CD4-positive, alpha-beta T cell treated with Interleukin-10 for 1 hour (primary cell): ENCODE measurements at places on chromosomes 7 and 10.

DNA sequence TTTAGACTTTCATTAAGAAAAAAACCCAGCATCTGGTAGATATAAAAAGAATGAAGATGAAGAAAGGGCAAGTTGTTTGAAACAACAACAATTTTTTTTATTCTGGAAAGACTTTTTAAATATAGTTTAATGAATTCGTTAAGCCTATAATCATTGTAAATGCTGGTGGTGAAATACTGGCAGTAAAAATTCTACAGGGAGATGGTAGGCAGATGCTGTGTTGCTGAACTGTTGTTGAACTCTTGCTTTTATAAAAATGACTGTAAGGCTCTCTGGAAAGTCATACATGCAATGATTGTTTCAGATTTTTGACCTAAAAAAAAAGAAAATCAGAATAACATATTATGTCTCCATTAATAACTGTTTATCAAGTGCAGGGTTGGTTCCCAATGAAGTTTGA is 39.0 kb downstream of the SCIN start:
- no peak for DNase-seq

- no peak for DNase-seq
Measured at GRCh38 chr7:132133501-132133900, 442.8 kb downstream of the PLXNA4 start.

GRCh38 chr7:13908667-13909397 is 80.6 kb downstream of the ETV1 start:
- peak; percentile 42 for DNase-seq

DNA sequence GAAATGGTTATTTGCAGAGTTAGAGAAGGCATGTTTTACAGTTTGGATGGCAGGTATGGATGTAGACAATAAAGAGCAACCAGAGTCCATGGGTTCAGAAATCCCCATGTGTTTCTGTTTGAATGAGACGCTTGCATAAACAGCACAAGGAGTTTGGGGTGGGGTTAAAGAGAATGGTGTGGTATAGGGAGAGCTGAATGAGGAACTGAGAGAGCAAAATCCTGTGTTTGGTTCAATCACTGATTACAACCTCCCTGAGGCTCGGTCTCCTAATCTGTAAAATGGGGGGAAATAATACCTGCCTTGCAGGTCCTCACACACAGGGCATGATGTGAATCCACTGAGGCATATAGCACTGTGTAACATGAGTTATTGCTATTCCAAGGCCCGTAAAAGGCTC is 23.7 kb downstream of the CAV1 start:
- DNase-seq: no peak

GRCh38 chr7:127761196-127761595 is 109.2 kb downstream of the SND1 start:
- DNase-seq: peak; percentile 8

DNA sequence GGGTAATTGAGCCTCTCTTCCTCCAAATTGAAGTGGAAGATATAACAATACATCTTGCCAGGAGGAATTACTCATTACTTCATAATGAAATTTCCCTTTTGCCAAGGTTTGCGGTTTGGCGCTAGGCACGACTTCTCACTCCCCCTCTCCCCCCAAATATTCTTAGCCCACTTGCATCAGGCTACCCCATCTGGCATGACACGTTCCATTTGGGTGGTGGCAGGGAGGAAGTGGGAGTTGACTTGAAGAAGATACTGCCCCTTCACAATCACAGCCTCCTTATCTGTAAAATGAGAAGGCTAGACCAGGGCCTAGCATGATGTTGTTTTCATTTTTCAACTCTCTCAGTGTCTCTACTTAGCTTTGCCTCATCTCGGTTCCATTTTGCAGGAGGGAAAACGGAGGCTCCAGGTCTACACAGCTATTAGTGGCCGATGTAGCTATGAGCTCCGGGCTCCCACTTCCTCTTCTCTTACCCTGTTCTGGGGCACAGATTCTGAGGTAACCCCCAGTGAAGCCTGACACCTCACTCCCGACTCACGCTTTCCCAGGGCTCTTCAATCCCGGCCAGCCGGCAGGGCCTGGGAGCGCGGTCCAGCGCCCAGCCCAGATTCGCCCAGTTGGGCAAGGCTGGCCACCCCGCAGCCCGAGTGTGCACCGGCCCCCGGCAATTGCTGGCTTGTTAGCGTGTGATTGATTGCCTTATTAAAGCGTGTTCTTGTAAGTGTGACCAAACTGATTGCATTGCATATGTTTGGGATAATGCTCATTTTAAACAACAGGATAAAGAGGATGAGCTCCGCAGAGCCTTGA is 6.5 kb downstream of the EVX1 start:
- DNase-seq: no peak

DNA sequence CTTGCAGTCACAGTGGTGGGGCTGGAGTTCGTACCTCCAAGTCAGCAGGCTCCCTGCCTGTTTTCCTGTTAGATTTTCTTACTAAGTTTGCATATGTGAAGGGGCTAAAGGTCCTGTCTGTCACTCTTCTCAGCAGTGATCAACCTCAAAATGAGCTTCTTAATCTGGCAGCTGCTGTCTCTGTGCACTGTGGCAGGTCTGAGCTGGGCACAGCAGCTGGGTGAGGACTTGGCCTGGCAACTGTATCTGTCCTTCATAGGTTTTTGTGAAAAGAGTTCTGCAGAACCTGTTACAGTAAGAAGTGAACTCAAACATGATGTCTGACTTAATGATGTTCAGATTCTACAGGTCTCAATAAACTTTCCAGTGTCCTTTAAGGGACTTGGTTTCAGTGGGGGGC is 31.3 kb upstream of the GJD4 start:
- no peak for DNase-seq

GRCh38 chr10:44993922-44994751 is 6.6 kb upstream of the ZNF22 start:
- no peak for DNase-seq

- DNase-seq: no peak
Measured at GRCh38 chr7:155189590-155189989, 108.1 kb upstream of the INSIG1 start.

GRCh38 chr7:157544980-157545680 is 208.3 kb downstream of the DNAJB6 start:
- no peak for DNase-seq

DNA sequence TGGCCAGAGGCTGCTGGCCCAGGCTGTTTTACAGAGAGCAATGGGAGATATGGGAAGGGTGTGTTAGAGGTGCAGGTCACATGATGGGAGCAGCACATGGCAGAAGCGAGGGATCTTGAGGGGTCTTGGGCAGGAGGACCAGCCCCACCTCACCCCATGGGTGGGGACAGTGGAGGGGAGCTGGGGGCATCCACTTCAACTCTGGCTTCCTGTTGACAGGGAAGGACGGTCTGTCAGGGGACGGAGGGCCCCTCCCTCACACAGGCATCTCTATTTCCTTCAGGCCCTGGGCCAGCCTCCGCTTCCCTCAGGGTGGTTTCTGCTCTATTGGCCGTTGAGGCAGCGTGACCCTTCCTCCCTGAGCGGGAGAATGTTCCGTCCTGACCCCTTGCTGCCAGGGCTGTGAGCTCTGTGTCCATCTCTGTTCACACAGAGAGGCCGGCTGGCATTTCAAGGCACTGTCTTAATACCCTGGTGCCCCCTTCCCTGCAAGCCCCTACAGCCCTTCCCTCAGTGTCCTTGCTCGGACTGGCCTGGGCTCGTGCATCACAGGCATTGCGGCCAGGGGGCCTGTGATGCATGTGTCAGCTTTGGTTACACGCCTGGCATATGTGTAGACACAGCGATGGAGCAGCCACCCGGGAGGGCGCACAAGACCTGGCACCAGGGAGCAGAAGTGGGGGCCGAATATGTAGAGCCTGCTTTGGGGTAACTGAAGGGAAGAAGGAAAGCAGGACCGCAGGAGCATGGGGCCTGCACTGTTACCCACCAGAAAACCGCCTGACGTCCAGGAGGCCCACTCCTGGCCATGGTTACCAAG is 31.8 kb downstream of the RAMP3 start:
- DNase-seq: no peak

DNA sequence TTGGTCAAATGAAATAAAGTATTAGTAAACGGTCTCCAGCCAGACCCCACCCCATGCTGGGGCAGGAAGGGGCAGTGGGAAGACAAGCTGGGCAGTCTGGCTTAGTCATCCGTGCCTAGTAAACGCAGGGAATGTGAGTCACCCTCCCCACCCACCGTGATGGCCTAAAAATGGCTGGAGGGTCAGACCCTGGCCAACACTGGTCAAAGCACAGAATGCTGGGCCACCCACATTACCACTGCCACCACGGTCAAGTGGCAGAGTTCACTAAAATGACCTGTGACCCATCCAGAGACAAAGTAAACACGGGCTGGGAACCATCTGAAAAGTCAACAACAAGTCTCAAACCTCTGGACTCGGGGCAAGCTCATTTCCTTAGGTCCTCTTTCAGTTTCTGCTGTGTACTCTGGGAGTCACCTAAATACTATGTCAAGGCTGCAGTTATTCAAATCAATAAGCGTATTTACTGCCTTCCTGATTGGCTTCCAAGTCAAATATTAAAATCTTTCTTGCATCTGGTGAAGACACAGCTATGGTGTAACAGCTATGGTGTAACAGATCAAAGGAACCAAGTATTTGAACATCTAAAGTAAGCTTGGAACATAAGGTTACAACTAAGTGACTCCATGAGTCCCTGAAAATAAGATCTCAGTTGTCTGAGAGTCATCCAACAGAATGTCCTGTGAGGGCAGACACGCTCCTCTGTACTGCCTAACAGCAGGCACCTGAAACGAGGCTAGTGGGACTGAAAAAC is 3.0 kb downstream of the ZFAND2A start:
- no peak for DNase-seq

GRCh38 chr10:49011756-49012155 is 72.1 kb upstream of the LRRC18 start:
- no peak for DNase-seq

DNA sequence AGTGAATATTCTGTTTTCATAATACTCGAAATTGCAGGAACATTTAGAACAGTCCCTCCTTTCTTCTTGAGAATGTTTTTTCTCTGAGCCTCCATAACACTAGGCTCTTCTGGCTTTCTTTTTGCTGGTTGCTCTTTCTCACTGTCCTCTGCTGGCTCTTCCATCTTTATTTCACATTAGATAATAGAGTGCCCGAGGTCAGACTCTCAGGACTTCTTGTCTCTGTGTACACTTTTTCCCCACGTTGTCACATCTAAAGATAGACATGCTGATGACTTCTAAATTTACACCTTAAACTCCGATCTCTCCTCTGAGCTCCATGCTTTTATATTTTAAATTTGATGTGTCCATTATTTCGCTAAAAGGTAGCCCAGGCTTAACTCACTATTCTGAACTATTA is 15.4 kb upstream of the LRRN3 start:
- no peak for DNase-seq

GRCh38 chr7:90225181-90225580 is 13.6 kb downstream of the STEAP2 start:
- DNase-seq: no peak

GRCh38 chr7:102988631-102989560 is 76.1 kb downstream of the LRRC17 start:
- no peak for DNase-seq

DNA sequence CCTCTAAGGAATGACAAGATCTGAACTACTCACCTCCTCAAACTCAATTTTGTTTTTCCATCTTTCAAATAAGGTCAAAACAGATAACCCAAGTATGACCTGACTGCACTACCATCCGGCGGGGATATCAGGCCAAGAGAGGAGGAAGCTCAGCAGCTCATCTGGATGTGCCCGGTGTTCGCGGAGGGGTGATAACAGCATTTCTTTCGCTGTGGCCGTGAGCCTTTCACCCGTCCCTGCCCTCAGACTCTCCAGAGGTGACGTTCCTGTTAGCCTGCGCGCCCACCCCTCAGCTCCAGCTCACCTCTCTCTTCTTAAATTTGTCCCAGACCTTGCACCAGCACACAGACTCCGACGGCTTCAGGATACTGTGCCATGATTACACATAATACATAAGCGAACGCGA is 526 bp downstream of the ZNF248 start:
- DNase-seq: peak; percentile 35

GRCh38 chr10:108048898-108049297 is 884.4 kb upstream of the SORCS1 start:
- no peak for DNase-seq

- no peak for DNase-seq
Measured at GRCh38 chr7:93861325-93861949, 29.1 kb downstream of the TFPI2 start.

DNA sequence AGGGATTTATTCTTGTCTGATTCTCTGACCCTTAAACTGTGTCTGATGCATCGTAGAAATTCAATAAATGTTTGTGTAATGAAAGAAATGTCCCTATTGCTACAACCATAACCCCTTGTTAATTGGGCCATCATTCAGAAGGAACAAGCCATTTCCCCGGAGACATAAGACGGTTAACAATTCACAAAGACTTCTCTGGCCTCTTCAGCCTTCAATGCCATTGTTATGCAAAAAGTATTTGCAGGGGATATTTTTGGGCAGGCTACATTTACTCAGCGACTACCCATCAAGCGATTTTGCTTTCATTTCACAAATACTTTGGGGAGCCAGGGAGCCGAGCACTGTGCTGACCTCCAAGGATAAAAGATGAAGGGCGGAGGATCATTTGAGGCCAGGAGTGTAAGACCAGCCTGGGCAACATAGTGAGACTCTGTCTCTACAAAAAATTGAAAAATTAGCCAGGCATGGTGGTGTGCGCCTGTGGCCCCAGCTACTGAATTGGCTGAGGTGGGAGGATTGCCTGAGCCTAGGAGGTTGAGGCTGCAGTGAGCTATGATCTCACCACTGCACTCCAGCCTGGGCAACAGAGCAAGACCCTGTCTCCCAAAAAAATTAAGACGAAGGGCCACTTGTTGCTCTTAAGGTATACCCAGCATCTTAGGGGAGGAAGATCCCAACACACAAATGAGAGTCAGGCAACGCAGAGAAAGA is 20.0 kb upstream of the SDK1 start:
- DNase-seq: no peak

GRCh38 chr7:156124356-156124755 is 312.1 kb upstream of the SHH start:
- no peak for DNase-seq

DNA sequence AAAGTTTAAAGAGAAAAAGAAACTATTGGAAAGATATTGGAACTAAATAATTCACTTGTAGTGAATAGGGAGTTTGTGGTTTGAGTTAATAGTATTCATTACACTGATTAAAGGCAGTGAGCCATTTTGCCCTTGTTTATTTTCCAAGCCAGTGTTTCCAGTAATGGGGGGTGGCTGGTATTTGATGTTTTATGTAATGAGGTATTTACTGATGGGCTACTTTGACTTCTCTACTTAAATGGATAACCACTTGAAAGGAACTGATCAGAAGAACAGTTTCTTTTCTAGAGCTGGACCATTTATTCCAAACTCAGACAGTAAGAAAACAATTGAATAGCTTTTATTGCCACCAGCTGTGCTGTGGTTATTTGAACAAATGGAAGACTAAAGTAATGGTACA is 227.0 kb upstream of the HDAC9 start:
- DNase-seq: no peak

GRCh38 chr7:129008645-129009414 is 46.1 kb downstream of the TNPO3 start:
- DNase-seq: no peak

DNA sequence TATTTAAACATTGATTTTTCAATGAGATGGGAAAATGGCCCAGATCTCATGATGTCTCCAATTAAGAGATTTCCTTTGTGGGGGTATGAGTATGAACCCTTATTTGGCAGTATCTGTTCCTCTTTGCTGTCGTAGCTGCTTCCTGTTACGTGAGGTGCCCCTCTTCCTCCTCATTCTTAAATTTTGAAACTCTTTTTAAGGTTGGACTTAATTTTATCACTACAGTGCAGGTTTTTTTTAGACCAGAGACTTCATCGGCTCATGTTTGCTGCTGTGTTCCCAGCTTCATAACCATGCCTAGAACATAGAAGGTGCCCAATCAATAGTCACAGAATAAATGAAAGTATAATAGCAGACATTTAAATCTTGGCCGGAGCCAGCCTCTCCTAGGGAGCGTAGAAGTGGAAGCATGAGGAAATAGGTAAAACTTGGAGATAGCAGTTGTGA is 2.4 kb downstream of the MIOS start:
- peak; percentile 53 for DNase-seq
